ENCODE measurements at places on chromosomes 1 and 21.
A peak's percentile ranks its signal among the peaks of the same experiment; 100 is the strongest.

DNA sequence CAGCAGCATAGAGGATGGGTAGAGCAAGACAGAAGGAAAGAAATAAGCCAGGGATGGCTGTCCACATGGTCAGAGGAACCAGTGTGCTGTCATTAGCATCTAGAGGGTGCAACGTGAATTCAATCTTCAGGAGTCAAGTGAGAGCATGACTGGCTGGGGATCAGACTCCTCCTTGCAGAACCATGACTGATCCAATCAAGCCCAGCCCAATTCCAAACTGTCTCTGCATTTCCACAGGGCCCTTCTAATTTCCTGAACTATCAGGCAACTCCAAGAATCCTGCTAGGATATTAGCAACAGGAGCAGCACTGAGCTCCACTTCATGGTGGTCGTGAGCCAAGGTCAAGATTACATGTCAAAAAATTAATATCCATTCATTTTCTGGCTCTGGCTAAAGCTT, 166.8 kb upstream of the CAMK1G start:
- DNase-seq, result no peak

DNA sequence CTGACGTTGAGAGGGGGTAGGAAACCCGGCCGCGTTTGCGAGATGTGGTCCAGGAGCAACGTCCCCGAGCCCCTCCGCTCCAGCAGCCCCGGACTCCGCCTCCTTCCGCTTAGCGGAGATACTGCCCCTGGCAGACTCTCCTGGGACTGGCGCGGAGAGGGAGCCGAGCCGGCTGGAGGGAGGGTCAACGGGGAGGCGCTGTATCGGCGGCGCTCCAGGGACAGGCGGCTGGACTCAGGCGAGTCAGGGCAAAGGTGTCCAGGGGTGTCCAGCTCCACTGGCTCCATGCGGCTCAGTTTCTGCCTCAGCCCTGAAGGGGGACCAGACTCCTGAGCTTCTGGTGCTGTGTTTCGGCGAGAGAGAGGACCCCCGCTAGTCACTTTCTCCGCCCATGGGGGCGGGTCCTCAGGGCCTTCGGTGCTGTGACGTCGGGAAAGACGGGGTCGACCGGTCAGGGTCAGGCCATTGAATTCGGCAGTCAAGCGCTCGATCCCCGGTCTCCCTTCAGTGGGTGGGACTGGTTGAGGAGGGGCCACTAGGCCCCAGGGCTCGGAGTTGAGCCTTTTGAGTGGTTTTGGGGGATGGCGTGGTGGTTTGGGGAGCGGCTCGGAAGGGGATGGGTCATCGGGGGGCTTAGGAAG, 2.8 kb upstream of the LIX1L start:
- no peak for DNase-seq

GRCh38 chr1:192787914-192788585, 20.8 kb upstream of the RGS2 start:
- DNase-seq, result peak; percentile 71

GRCh38 chr1:180160357-180160756, 5.7 kb downstream of the QSOX1 start:
- DNase-seq, result no peak

DNA sequence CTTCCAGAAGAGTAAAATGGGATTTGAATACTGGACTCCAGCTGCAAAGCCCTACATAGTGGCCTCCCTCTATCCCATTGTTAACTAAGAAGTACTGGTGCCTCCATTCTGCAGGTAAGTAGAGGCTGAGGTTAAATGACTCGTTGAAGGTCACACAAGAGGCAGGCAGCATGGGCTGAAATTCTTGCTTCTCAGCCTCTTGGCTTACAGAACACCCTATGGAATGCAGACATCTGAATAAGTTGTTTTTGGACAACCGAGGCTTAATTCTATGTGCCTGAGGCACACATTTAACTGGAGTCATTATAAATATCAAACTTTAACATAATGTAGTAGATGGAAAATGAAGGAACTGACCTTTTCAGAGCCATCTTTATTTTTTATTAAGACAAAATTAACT, 5.7 kb downstream of the DNAJC11 start:
- no peak for DNase-seq

GRCh38 chr1:207007352-207008033, 25.1 kb downstream of the C1orf116 start:
- peak; percentile 83 for DNase-seq

GRCh38 chr1:216596281-216596862, 126.9 kb downstream of the ESRRG start:
- no peak for DNase-seq

DNA sequence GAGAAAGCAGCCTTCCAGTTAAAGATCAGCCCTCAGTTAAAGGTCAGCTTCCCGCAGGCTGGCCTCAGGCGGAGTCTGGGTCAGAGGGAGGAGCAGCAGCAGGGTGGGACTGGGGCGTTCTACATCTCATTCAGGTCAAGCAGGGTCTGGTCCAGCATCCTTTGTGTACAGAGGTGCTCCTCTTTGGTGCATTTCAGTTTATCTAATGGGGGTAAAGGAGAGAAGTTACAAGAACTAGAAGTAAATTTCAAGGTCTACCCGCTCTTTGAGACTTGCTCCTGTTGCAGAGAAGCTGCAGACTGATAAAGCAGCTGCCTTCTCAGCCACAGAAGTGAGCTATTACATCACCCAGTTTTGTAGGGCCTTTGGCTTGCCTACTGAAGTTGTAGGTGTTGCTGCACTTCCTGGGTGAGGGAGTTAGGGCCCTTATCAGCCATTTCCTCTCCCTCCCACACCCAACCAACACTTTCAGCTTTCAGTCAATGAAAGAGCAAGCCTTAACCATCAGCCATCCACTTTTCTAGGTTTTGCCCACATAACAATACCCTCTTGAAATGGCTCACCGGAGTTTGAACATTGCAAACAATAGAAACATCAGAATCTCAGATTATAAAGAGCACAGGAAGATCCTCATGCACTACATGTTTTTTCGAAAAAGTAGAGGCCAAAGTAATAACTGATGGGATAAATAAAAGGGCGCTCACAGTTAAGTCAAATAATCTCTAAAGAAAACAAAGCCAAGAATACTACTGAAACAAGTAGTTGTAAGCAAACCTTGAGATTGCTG, 2.8 kb upstream of the NUP210L start:
- no peak for DNase-seq

DNA sequence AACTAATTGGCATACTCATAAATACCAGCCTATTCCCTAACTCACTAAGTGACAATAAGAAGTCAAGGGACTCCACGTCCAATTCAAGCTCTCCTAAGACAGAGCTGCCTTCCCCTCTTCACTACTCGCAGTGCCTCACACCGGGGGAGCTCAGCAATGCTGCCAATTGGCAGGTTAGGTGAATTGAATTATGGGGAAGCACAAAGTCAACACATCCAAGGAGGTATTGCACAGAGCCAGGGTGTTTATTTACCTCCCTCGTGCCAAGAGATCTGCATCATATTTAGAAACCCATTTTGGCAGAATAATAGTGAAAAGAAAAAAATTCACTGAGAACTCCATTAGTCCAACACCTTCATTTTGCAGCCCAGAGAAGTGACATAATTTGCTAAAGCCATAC, 20.4 kb upstream of the TNR start:
- no peak for DNase-seq

DNA sequence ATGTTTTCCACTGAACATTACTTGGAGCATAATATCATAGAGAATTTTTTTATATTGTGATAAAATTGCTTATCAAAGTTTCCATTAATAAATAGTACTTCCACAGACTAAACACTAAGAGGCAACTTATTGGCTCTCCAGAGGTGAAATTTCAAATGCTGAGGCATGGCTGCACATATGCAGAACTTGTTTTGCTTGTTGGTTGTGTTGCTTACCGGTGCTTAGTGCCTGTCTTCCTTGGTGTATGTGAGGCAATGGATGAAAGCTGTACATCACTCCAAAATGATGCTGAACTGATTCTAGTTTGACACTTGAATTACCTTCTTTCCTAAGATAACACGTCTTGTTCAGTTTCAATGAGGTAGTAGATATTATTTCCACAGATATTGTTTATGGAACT, 29.8 kb upstream of the GPR52 start:
- DNase-seq, result no peak

DNA sequence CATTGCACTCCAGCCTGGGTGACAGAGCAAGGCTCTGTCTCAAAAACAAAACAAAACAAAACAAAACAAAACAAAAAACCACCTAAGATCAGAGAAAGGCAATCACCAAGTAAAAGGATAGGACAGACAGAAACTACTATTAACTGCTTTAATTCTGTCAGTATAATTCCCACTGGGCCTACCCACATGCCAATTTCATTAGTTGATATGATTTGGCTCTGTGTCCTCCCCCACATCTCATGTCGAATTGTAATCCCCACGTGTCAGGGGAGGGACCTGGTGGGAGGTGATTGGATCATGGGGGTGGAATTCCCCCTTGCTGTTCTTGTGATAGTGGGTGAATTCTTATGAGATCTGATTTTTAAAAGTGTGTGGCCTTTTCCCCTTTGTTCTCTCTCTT, 27.2 kb upstream of the CAPZB start:
- DNase-seq, result no peak

GRCh38 chr21:36381841-36382589, 3.2 kb upstream of the CHAF1B start:
- DNase-seq, result no peak

DNA sequence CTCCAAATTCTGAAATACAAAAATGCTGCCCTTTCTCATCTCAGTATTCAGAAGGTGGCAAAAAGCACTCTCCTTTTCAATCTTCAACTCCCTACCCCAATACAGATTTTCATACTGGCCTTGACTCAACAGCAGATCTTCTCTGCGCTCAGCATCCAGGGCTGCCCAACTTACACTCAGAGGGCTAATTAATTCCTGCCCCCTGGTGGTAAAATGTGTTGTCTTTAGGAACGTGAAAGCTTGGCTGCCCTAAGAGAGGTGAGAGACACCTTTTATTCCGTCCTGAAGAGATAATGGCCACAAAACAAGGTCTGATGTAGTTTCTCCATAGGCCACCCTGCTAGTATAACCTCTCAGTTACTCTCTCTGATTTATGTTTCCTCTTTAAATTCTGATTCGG, 25.0 kb downstream of the KRTAP24-1 start:
- DNase-seq, result no peak

DNA sequence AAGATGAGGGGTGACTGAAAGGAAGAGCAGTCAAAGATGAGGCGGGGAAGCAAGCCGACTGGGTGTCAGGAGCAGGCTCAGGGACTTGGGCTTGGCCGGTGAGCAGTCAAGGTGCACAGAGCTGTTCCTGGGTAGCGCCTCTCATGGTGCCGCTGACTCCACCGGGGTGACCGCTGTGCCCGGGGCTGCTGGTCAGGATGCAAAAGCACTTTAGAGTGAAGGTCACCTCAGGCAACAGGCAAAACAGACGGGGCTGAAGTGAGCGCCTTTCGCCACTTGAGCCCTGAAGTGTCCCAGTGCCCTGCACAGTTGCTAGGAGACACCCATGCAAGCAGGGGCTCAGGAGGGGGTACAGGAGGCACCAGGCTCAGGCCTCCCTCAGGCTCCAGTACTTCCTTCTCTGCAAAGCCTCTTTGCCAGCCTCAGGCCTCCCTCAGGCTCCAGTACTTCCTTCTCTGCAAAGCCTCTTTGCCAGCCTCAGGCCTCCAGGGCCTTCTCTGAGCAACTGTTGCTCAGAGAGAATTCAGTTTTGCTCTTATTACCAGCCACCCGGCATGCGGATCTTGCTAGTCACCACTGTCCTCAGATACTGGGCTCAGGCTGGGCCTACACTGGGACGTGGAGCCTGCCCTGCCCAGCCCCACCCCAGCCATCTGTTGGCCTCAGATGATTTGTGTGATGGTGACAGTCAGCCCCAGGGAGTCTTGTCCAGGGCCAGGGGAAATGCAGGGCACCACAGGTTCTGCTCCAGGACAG, 99.7 kb upstream of the IRF2BP2 start:
- no peak for DNase-seq

- no peak for DNase-seq
These were observed 494.6 kb upstream of the RUNX1 start for GRCh38 chr21:35543746-35544145.

DNA sequence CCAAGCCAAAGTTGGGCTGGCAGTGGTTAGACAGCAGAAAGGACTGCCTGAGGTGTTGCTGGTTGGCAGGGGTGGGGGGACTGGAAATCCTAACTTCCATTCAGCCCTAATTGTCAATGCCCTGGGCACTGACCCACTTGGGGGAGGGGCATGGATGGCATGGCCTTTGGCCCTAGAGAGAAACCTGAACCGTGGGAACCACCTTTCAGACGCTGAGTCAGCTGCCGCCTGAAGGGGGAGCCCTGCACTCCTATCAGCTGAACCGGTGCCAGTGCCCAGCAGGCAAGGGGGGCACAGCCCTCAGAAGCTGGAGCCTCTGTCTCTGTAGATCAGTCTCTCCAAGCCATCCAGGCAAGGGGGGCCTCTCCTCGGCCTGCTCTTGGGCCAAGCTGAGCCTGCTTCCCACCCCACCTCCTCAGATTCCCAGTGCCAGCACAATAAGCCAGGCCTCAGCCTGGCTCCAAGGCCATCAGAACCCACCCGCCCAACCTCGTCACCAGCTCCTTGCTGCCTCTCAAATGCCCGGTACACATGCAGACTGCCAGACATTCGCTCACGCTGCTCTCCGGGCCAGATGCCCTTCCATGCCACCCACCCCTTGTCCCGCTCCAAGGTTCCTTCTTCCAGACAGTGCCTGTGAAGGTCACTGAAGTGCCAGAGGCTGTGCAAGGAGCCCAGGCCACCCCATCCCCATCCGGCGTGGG, 11.6 kb downstream of the TINAGL1 start:
- DNase-seq, result no peak

- no peak for DNase-seq
These were observed 6.1 kb upstream of the PSEN2 start for GRCh38 chr1:226864311-226864710.

DNA sequence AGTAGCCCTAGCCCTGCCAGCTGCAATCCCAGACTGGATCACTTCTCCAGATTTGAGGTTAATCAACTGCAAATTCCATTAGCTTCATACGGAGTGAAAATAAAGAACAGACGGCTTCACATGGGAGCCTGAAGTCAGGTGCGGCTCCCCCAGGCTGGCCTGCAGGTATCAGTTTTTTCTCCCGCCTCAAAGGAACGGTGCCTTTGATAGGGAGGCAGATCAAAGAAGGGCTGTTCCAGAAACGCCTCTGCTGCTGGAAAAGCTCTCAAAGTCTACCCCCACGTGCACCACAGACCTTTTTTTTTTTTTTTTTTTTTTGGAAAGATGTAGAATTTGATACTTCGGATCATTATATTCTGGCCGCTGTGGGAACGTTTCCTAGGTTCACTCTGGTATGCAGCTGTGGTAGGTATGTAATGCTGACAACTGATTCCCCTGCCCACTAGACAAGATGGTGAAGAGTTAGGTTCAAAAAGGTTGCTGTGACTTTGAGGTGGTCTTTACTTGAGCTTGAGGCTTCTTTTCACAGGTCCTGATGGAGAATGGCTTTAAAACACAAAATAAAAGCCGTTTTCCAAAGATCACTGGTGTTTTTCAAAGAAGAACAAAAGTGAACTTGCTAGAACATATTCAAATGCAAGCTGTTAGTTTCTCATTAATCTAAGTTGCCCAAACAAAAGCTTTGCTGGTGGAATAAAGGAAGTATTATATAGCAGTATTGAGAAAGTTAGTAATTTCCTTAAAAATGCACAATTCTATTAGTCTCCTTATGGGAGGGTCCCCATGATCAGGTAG, 189.0 kb upstream of the NFIA start:
- no peak for DNase-seq

- no peak for DNase-seq
These were observed 95.6 kb upstream of the C1orf87 start for GRCh38 chr1:60169206-60169605.
